Renal pelvis (tissue), 12 donors: ENCODE measurements at places on chromosomes 2 and 18.

- no peak for DNase-seq
Measured at GRCh38 chr2:17583166-17583565, 42.7 kb downstream of the VSNL1 start.

DNA sequence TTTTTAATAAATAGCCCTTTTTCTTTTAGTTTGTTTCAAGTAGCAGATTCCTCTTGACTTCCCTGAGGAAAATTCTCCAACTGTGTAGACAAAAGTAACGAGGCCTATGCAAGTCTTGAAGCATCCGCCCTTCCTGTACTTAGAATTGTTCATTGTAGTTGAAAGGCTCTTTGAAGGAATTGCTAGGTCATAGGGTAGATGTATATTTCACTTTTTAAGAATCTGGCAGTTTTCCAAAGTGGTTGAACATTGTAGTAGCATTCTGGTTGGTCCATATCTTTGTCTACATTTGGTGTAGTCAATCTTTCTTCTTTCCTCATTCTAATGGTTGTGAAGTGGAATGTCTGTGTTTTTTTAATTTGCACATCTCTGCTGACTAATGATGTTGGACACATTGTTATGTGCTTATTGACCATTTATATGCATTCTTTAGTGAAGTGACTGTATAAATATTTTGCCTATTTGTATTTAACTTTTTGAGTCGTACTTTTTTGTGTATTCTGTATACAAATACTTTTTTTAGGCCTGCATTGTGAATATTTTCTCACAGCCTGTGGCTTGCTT, 5.6 kb upstream of the SERPINB11 start:
- DNase-seq, result no peak

DNA sequence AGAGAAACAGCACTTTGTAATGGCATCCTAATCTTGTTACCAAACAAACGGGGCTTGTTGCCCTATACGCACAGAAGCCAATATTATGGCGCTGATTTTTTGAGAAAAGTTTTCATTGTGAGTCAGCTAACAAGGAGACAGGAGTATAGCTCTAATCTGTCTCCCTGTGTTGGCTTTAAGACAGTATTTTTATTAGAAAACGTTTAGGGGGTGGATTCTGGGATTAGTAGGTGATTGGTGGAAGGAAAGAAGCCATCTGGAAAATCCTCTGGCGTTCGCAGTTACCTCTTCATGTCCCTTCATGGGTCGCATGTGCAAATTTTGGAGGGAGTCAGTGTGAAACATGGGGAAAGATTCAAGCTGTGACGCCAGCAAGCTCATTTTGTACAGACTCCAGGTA, 698 bp upstream of the TMEM237 start:
- peak; percentile 14 for DNase-seq

GRCh38 chr2:72139471-72139873, 8.2 kb downstream of the CYP26B1 start:
- DNase-seq, result no peak

GRCh38 chr2:9102861-9103662, 99.6 kb upstream of the MBOAT2 start:
- DNase-seq, result peak; percentile 50

DNA sequence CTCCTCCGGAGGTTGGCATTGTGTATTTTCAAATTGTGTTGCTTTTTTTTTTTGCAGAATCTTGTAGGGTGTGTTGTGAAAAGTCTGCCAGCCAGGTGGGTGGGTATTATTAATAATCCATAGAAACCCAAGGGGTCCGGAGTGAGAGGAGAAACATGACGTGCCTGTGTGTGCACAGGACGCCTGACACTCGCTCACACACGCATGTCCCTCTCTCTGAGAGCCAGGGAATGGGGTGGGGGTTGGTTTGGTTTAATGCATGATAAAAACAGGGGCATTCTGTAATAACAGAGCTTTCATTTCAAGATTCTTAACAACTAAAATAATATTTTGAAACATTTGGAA, 224.8 kb downstream of the FAM210A start:
- DNase-seq, result no peak

GRCh38 chr18:48391868-48392267, 17.3 kb downstream of the ZBTB7C start:
- DNase-seq, result no peak

- DNase-seq, result no peak
Measured at GRCh38 chr2:20557635-20558034, 93.3 kb downstream of the HS1BP3 start.

DNA sequence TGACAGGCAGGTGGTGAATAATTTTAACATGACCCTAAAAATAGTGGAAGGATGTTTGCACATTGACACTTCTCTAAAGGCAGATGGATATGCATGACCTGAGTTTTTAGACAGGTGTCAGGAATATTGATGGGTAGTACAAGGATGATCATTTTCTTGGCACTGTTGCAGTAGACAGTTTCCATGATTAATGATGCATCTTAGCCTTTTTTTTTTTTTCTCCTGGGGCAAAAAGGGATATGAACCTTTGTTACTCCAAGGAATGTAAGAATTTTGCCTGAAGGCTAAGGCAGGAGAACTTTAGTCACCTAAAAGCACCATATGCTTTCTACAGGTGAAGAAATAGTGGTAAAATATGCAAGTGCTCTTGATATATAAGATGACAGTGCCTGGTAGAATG, 136.3 kb upstream of the CAVIN2 start:
- DNase-seq, result no peak

GRCh38 chr2:173823543-173823939, 141.6 kb downstream of the SP3 start:
- DNase-seq, result no peak

- DNase-seq, result no peak
Measured at GRCh38 chr2:48328159-48328809, 201.7 kb upstream of the STON1 start.

GRCh38 chr18:48719974-48720654, 181.3 kb downstream of the CTIF start:
- DNase-seq, result no peak

DNA sequence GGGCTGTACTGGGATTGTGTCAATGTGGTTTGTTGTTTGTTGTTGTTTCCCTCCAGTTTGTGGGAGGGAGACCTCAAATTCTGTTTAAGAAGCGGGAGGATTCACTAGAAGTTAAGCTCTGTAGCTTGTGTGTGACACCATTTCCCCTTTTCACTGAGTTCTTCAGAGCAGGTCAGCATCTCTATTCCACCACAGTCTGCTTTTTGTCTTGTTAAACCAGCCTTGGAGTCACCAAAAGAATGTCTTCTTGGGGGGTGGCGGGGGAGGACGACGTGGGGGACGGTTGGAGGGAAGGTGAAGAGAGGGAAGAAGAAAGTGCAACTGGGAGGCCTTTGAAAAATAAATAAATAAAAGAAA, 2.3 kb upstream of the BCL11A start:
- DNase-seq, result no peak

GRCh38 chr2:84077496-84077895, 381.6 kb downstream of the SUCLG1 start:
- DNase-seq, result no peak

- DNase-seq, result no peak
Measured at GRCh38 chr2:82342356-82342755, 2037.8 kb upstream of the LRRTM1 start.

- no peak for DNase-seq
Measured at GRCh38 chr18:58896268-58896667, 31.6 kb downstream of the ZNF532 start.

DNA sequence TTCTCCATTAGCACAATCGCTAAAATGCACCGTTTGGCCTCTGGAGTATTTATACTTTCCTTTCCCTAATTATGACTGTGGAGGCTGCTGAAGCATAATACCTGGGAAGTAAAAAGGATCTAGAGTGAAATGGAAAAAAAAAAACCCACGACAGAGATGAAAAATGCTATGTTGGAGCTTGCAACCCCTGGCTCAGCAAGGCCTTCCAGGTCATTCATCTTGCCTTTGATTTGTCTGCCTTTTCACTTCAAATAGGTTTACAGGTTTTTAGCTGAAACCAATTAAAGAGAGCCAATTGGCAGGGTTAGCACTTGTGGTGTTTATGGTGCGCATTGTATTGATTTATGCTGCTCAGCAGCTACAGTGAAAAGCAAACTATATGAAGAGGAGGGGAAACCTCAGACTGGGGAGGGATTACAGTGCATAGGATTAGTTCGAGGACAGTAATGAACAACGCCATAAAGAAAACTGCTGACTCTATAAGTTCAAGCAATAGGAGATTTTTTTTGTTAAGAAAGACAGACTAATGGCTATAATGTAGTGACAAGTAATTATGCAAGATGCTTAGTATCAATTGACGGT, 347.9 kb downstream of the MEIS1 start:
- no peak for DNase-seq

GRCh38 chr2:68561372-68561771, 82.0 kb upstream of the PROKR1 start:
- no peak for DNase-seq

DNA sequence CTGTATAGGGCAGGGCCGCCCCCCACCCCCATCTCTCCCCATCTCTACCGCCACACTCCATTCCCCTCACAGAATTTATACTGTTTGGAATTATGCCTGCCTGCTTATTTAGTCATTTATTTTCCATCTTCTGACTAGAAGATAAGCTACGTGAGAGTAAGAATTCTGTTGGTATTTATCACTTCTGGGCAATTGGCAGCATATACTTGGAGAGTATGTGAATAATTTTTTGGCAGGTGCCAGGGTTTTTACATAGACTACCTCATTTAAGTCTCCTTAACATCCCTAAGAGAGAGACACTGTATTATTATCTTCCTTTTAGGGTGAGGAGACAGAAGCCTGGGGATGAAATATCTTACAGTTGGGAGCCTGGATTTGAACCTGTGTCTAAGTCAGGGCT, 45.0 kb downstream of the SLC4A1AP start:
- DNase-seq, result no peak

GRCh38 chr2:66437691-66438497, 3.0 kb downstream of the MEIS1 start:
- no peak for DNase-seq

DNA sequence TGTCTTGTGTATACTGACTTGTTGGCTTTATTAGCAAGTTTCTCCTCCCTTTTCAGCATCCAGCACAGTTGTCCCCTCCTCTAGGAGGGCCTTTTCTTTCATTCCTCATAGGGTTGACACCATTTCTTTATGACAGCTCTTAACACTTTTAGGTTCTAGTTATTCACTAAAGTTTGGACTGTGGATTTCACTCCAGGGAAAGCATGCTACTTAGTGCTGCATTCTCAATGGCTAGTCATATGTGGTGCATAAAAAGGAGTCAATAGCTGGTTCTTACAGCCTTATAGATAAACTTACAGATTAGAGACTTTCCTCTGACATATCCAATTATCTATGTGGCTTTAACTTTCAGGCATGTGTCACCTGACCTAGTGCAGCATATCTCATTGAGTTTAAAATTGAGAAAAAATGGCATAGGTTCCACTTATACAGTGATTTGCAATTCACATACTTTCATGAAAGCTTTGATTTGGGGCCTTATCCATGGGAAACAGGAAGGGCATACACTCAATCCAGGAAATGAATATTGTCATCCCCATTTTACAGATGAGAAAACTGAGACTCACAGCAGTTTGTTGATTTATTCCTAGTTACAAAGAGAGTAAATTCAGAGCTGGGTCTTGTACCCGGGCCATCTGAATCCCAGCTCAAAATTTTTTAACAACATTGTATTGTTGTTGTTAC, 289.7 kb downstream of the LPIN1 start:
- DNase-seq, result no peak

- DNase-seq, result peak; percentile 71
Measured at GRCh38 chr2:99662761-99663341, 173.0 kb upstream of the REV1 start.
